Keratinocyte (primary cell): ENCODE measurements at places on chromosomes 3 and 15.

DNA sequence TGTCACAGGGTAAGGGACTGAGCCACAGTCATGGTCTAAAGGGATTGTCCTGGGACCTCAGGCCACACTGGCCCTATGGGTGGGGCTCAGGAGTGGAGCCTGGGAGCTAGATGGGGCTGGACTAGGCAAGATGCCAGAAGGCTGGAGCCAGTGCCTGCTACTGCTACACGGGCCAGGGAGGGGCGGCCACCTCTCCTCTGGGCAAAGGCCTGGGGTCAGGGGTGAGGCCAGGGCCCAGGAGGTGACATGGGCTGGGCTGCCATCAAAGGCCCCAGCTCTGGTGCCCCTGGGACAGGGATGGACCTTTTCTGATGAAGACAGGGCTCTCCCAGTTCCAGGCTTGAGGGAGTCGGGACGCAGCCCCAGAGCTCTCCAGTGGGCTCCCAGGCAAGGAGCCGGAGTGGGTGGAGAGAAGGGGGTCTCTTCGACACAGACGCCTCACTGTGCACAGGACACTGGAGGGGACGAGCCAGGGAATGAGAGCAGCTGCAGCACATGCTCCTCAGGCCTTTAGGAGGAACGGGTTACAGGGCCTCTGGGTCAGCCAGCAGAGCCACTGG lies 62.1 kb upstream of the IQSEC1 start:
- no peak for DNase-seq

- DNase-seq, result no peak
Observed at GRCh38 chr3:12178091-12178820, 19.5 kb upstream of the TIMP4 start.

- DNase-seq, result no peak
Observed at GRCh38 chr15:95025924-95026728, 794.8 kb downstream of the MCTP2 start.

DNA sequence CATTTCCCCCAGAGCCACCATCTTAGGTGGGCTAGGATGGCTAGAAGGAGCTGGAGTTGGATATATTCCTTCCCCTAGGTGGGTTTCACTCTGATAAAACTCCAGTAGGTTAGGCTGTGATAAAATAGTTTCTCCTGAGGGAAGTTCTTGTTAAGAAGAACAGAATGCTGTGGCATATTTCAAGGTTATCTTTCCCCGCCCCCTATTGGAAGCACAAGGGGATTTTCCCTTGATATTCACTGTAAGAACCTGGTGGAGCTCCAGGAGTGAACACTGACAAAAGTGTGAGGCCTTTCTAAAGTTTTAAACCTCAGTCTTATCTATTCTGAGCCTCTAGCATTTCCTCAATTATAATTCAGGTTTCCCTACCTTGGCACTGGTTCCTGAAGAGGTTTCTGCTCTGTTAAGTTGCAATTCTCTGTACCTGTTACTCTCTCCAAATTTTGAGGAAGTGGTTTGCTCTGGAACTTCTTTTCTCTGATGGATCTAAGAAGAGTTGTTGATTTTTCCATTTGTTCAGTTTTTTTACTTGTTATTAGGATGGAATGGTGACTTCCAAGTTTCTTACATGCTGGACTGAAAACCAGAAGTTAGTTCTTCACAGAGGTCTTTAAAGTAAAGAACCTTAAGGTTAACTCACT lies 113.5 kb downstream of the GMPS start:
- DNase-seq, result no peak

GRCh38 chr15:82081914-82082762 lies 36.3 kb upstream of the MEX3B start:
- no peak for DNase-seq

GRCh38 chr3:67106874-67107273 lies 108.8 kb downstream of the KBTBD8 start:
- no peak for DNase-seq

DNA sequence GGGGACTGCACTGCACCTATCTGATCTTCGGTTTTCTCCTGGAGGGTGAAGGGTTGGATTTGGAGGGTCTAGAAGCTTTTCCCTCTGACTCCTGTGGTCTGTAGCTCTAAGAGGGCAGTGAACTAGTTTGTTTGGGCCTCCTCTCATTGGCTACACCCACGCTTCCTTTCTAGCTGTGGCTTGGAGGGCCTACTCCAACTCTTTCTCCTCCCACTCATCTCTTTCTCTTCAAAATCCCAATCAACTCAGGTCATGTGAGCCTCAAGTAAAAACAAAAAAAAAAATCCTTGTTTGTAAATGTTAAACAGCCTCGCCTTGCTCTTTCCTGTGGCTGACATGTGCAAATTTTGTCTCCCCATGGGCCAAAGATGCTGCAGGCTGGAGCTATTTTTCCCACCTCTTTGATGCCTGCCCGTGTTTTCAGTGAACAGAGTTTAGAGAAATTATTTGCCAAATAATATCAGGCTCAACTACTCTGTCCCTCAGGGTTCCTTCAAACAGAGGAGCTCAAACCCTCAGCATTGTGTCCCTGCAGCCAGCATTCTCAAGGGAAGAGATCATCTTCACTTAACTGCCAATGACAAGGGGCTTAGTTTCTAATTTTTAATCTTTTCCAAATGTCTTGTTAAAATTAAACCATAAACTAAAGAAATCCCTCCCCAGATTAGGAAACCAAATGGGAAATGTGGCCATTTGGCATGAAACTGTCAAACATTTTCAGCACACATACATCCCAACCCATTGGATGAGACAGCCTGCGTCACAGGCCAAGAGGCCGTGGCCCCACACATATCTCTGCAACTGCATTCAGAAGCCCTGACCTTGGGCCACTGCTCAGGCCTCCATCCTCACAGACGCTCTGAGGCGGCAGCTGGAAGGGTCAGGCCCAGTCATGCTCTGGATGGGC lies 114.8 kb upstream of the THBS1 start:
- no peak for DNase-seq

GRCh38 chr15:70259640-70260508 lies 162.2 kb upstream of the TLE3 start:
- DNase-seq, result no peak

DNA sequence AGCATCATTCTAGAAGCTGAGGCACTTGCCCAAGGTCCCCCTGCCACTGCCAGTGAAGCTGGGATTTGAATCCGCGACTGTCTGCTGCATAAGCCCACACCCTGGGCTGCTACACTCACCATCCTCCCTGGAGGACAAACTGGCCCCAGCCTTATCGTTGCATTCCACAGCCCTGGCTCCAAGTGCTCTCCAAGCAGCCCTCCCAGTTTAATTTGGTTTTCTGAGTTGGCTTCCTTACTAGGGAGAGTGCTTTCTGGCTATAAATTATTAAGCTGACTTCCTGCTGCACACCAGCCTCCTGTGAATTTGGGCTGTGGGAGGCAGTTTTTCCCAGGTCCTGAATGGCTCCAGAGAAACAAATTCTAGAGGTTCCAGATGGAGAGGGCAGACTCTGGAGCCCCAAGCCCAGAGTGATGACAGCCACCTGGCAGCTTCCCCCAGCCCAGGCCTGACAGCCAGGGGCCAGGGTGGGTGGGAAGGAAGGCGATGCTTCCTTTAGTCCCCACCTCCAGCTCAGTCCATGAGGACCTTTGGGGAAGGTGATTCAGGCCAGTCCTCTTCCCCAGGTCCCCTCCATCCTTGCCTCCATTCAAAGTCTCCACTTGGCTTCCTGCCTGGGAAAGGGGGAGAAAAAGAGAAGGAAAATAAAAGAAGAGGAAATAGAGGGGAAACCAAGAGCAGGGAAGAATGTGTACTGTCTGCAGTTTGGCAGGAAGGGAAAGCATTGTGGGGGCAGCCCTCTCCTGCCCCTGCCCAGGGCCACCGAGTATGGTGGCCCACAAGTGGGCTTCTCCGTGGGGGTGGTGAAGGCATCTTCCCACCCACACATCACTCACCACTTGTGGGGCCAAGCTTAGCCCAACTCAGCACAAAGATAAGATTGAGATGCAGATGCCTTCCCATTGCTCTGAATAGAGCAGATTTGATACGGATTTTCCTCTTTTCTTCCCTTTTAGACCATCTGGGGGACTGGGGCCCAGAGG lies 69.6 kb downstream of the SEMA5B start:
- DNase-seq, result no peak

GRCh38 chr3:30662836-30663235 lies 56.4 kb downstream of the TGFBR2 start:
- no peak for DNase-seq

DNA sequence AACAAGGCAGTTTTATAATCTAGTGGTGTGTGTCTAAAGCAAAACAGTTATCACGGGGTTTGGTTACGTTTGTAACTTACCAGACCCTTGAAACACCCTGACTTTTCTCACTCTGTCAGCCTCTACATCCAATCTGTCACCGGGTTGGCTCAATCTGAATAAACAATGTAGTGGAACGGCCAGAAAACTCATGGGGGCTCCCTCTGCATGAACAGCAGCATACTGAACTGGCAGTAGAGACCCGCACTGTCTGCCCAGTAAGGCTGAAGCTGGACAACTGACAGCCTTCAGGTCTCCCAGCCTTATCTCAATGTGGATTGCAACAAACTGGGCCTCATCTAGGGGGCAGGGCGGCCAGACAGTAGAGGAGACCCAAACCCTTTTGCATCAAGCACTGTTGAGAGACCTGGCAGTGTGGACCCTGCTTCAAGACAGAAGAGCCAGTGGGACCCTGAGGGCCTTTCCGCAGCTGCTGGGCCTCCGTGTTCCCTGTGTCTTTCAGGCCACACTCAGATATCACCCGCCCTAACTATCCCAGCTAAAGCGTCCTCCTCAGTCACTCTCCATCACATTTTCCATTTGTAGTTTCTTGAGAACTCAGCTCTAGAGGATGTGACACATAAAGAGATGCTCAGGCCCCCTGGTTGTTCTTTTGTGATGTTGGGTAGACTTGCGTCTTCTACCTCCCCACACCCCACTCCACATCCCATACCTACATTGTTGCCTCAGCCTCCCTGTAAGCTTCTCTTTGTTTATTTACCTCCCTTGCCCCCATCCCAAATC lies 181.2 kb upstream of the NR2E3 start:
- DNase-seq, result no peak

GRCh38 chr3:59895972-59896371 lies 846.1 kb upstream of the CFAP20DC start:
- DNase-seq, result no peak

DNA sequence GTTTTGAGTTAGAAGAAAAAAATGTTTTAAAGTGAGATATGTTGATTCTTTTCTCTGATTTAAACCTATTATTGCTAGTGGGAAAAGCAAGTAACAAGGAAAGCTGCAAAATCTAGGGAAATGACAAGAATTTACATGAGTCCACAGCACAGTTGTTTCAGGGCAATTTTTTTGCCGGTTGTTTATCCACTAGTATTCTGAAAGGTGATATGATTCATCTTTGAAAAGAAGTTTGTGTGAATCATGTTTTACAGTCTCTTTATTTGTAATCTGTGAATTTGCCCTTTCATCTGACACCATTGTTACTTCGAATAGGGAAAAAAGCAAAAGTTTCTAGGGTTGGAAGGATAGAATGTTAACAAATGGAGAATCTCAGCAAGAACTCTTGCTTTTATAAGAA lies 894.7 kb downstream of the OTOL1 start:
- DNase-seq, result no peak

GRCh38 chr3:123236902-123237301 lies 35.2 kb downstream of the SEC22A start:
- DNase-seq, result no peak

- no peak for DNase-seq
Observed at GRCh38 chr3:124516333-124516732, 213.9 kb upstream of the UMPS start.
